ENCODE measurements at places on chromosomes 2 and 18.

GRCh38 chr2:70988151-70988550 lies 6.5 kb downstream of the TEX261 start:
- no peak for DNase-seq

DNA sequence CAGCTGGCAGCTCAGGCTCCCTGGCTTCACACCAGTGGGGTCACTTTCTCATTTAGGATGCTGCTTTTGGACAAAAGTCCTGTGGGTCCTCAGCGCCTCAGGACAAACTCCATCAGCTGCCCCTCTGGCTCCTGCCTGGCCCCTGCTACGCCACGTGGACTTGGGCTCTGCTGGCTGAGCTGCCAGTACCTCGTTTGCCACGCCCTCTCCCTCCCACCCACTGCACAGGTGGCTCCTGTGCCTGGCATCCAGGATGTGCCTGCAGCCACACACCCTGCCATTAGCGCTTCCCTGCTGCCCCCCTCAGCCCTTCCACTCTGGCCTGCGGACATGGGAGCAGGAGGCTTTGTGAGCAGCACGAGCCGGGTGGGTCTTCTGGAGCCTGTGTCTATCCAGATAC lies 118.9 kb downstream of the ZNF236 start:
- DNase-seq, result no peak

- no peak for DNase-seq
Observed at GRCh38 chr2:172403881-172404468, 23.4 kb upstream of the ITGA6 start.

DNA sequence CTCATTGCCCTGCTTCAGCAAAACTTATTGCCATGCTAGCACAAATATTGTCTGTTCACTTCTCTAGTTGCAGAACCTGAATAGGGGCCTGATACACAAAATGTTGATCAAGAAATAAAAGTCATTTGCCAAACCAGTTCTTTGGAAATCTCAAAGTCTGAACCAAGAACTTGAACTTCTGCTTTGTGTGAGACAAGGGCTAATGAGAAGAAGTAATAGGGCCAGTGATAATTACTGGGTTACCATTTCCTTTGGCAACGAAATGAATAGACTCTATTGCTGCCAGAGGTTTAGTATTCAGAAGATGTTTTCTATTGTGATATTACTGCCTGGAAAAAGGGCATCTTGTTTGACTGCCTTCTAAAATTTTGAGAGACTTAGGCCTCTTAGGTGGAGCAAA lies 35.0 kb downstream of the TMEFF2 start:
- DNase-seq, result no peak

DNA sequence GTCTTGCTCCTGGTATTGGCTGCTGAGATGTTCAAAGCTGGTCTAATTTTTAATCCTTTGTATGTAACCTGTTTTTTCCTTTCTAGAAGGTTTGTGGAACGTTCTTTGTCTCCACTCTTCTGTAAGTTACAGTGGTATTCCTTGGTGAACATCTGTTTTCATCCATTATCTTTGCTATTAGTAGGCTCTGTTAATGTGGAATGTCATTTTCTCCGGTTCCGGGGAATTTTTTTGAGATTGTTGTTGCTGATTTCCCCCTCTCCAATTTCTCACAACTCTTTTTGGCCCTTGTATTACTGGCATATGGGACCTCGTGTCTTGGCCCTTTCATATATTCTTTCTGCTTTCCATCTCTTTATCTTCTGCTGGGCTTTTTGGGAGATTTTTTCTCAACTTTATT lies 63.4 kb downstream of the LCLAT1 start:
- DNase-seq, result no peak

GRCh38 chr18:63887424-63887823 lies at the start of gene SERPINB2:
SERPINB2 (plus strand) TSS chr18:63887705; CDS start chr18:63891445, 3,740 bp downstream.
- DNase-seq, result no peak

GRCh38 chr2:35858216-35858615 lies 497.4 kb upstream of the CRIM1 start:
- DNase-seq, result no peak

DNA sequence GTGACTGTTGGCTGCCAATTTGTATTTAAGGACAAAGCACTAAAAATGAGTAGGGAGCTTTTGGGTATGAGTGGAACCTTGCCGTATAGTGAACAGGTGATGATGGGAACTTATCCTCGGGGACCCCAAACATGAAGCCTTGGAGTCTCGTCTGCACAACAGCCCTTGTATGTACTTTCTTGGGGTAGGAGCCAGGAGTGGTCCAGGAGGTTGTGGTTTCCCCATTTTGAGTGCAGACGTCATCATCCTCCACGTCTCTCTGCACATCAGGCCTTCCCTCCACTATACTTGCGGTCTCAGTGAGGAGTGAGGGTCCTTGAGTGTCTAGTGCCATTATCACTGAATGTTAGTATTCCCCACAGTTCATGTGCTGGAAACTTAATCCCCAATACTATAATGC lies 101.5 kb upstream of the HS6ST1 start:
- DNase-seq, result no peak

GRCh38 chr2:230868947-230869913 lies 4.5 kb downstream of the ITM2C start:
- DNase-seq, result no peak

DNA sequence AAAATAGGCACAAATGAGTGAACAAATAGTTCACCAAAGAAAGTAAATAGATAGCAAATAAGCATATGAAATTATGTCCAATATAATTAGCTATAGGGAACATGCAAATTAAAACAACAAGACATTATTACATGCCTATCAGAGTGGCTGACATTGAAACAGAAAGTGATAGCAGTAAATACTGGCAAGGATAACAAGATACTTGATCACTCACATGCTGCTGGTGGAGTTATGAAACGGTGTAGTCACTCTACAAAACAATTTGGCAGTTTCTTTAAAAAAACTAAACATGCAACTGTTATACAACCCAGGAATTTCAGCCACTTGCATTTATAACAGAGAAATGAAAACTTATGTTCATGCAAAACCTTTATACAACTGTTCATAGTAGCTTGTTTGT lies 439.2 kb upstream of the ACVR2A start:
- DNase-seq, result no peak

GRCh38 chr2:49940626-49941025 lies 786.3 kb upstream of the FSHR start:
- no peak for DNase-seq

- no peak for DNase-seq
Observed at GRCh38 chr2:79792090-79792489, 279.2 kb downstream of the CTNNA2 start.

- no peak for DNase-seq
Observed at GRCh38 chr2:227228061-227228667, 63.7 kb downstream of the COL4A3 start.

DNA sequence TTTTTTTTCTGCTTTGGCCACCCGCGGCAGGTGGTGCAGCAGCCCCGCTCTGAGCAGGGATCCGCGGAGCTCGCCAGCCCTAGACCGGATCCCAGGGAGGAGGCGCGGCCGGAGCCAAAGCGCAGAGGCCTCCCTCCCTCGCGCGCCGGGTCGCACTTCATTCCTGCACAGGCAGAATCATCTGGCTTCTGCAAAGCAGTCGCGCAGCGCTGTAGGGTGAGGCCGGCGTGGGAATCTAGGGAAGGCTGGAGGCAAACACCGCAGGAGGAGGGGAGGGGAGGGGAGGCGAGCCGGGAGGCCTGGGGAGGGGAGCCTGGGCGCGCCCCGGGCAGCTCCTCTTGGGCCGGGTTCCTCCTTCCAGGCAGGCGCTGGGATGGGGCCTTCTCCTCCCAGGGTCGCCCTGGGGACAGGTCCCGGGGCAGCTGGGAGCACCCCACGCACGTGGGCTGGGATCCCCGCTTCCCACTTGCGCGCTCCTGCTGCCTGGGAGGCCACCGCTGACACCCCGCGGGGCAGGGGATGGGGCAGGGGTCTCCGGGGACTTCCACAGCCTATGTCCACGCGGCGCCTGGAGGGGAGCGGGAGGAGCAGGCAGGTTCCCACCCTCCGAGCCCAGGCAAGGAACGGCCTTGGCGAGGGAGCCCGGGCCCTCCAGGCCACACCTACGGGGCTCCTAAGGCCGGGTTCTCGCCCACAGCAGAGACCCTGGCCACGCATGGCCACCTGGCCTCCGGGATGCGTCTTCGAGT lies 45.0 kb downstream of the MBP start:
- no peak for DNase-seq

DNA sequence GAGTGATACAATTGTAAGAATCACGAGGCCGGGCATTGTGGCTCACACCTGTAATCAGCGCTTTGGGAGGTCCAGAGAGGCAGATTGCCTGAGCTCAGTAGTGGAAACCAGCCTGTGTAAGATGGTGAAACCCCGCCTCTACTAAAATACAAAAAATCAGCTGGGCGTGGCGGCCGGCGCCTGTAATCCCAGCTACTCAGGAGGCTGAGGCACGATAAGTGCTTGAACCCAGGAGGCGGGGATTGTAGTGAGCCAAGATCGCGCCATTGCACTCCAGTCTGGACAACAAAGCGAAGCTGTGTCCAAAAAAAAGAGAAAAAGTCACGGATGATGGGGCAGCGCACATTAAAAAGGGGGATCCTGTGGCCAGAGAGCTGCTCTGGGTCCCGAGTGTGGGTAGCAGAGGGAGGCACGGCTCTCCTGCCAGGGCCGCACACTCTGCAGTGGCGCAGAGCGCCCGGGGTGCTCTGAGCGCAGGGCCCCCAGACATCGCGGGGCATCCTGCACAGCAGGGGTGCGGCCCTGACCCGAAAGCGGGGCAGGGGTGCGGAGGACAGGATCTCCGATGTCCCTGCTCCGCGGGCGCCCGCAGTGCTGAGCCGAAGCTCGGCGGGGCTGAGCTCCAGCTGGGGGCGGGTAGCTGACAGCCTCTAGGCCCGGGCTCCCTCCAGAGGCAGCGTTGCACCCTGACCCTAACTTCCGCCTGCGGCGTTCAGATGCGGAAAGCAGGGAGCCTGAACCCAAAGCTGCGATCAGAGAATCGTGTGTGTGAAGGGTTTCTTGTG lies 30.4 kb upstream of the RAB6D start:
- DNase-seq, result peak; percentile 34

DNA sequence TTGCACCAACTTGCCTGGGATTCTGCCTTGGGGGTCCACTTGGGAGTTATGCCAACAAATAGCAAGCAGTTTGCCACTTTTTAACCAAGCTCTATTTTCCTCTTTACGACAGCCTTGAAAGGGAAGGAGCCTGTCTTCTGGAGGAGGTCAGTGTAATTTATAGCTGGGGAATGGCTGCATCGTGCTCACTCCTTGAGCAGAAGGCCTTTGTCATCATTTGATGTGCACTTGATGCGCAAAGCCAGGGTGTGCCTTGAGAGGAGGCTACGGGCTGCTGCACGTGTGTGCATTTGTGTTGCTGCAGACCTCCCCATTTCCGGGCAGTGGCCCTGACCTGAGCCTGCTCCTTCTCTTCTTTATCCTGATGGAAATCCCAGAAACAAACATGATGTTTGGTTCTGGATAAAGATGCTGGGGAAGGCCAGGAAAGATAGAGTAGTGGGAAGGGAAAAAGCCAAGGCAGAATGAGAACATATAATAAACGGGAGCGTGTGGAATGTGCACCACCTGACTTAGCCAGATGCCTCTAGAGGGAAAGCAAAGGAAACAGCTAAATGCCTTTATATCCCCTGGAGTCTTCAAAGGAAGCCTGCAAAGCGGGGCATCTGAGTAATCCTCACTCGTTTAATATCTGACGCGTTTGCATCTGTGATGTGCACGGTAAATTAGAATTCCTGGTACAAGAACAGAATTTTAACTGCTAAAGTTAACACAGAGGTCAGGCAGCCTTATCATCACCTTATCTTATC lies 68.3 kb upstream of the ZNF521 start:
- DNase-seq, result no peak

GRCh38 chr2:65790676-65790935 lies 358.2 kb upstream of the SPRED2 start:
- DNase-seq, result no peak

Measured in stimulated activated CD4-positive, alpha-beta T cell treated with anti-CD3 and anti-CD28 coated beads, Interleukin-1b, Interleukin-23, amount 100 ng/mL, for 48 hours (primary cell).